A172 (cell line): ENCODE measurements at places on chromosomes 4 and X.

DNA sequence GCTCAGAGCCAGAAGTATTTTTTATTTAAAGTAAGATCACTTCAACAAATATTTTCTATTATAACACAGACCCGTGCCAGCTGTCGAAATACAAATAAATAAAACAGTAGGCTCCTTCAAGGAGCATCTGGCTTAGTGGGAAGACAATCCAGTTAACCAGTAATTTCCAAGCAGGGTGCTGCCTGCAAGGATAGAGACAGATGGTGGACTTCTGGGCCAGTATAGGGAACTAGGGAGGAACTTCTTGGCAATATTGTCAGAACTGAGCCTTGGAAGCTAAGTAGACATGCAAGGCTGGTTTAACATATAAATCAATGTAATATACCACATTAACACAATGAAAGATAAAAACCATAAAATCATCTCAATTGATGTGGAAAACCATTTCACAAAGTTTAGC lies 17.0 kb upstream of the MTMR1 start:
- DNase-seq = no peak

GRCh38 chr4:56511098-56511497 lies 5.5 kb downstream of the ARL9 start:
- no peak for DNase-seq

DNA sequence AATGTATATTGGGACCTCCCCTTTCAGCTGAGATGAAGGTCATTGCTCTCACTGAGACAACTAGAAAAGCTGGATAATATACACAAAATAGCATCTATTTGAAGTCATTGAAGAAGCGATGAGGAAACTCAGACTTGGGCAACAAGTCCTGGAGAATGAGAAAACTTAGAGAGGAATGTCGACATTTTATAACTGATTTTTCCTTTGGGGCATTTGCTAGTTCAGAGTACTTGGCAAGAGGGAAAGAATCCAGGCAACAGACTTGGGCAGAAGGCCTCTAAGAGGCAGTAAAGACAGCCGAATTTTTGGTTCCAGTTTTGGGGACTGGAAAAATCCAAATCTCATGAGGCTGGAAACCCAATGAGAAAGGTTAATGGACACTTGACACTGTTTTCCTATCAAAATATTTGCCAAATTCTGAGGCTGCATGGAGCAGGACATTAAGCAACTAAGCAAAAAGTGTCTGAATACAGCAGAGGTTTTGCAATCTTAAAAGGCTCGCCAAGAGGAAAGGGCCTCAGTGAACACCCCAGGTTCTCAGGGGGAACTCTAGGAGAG lies 21.0 kb upstream of the ANXA5 start:
- DNase-seq = no peak

- no peak for DNase-seq
These were observed 278.7 kb downstream of the RCHY1 start for GRCh38 chr4:75235359-75235951.

DNA sequence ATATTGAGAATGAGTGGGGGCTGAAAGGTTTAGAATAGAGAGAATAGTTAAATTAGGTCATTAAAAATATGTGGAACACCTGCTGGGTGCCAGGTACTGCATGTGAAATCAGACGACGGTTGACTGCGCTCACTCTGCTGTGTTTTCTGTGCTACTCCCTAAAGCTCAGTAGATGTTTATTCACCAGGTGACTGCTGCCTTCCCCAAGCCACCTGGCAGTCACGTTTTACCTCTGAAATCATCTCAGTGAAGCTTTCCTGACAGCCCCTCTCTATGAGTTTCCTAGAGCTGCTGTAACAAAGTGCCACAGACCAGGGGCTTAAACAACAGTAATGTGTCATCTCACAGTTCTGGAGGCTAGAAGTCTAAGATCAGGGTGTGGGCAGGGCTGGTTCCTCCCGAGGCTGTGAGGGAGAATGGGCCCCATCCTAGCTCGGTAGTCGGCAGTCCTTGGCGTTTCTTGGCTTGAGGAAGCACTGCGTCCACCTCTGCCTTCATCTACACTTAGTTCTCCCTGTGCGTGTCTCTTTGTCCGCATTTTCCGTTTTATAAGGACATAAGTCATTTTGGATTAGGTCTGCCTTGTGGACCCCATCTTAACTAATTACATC lies 25.3 kb downstream of the ADD1 start:
- no peak for DNase-seq

GRCh38 chr4:48266781-48267180 lies 2.9 kb downstream of the TEC start:
- DNase-seq = no peak

GRCh38 chrX:111503485-111503993 lies 7.9 kb upstream of the SERTM2 start:
- no peak for DNase-seq

DNA sequence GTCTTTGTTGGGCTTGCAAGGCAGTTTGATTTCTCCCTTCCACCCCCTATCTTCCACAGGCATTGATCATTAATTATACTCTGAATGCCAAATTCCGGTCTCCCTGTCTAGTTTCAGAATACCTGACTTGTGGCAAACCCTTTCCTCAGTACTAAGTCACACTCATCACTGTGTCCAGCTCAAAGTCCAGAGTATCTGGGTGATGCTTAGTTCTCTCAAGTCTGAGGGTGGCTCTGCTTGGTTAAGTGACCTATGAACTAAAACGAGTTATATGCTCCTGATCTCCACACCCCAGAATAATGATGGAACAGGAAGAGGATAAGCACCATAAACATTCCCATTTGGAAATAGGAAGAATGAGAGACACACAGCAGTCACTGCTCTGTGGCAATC lies 6.5 kb downstream of the SMIM9 start:
- no peak for DNase-seq

- peak; percentile 72 for DNase-seq
These were observed 228.7 kb upstream of the ANKRD50 start for GRCh38 chr4:124941267-124941666.

DNA sequence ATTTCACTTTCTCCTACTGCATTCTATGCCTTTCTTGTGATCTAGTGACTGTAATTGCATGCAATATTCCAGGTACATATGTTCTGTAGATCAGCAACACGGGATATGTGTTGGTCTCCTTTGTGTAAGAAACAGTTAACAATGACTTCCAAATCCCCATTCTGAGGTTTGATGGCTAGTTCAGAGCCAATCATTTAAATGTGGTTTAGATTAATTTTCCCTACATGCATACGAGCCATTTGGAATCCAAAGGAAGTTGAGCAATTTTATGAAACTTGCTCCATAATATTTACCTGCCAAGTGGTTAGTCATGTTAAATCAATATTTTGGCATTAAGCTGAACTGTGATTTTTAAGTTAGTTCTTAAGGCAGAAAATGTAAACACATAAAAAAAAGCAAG lies 172.8 kb upstream of the DCAF12L2 start:
- DNase-seq = no peak

GRCh38 chr4:153465615-153466080 lies 512 bp upstream of the TMEM131L start:
- DNase-seq = peak; percentile 33

DNA sequence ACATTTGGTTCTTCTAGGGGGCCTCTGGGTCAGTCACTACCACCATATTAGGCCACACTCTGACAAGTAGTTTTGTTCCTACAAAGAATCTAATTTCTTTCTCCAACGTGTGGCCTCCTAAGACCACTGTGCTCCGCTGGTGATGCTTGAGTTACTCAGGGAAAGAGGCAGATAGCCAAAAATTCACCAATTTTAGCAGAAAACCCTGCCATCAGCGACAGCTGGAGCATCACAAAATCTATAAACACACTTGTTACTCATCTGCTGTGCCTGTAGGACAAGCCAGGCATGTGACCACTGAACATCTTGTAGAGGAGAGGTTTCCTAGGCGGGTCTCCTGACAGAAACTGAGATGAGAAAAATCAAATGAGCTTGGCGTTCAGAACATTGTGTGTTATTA lies 105.4 kb downstream of the SYNPO2 start:
- no peak for DNase-seq

- no peak for DNase-seq
These were observed 201.7 kb downstream of the FAM133A start for GRCh38 chrX:93875621-93876282.

- peak; percentile 1 for DNase-seq
These were observed 3.4 kb downstream of the ATP1B4 start for GRCh38 chrX:120365320-120365719.

GRCh38 chr4:125096662-125097061 lies 218.1 kb upstream of the FAT4 start:
- no peak for DNase-seq

GRCh38 chr4:97493815-97494518 lies 649.3 kb downstream of the STPG2 start:
- DNase-seq = peak; percentile 50

DNA sequence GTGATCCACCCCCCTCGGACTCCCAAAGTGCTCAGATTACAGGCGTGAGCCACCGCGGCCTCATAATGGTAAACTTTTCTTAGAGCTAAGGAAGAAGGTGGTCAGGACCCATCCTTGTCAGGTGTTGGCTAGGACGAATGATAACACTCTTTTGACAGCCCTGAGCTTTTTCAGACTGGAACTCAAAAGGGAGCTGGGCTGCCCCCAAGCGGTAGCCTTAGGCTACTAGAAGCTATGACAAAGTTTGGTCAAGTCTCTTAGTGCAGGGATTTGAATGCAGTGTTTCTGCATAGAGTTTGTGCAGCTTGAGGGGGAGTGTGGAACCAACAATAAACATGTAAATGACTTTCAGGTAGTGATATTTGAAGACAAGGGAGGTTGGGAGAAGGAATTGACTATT lies 11.8 kb upstream of the HSD17B10 start:
- DNase-seq = peak; percentile 33

- no peak for DNase-seq
These were observed 19.1 kb downstream of the GSX2 start for GRCh38 chr4:54118850-54119589.

DNA sequence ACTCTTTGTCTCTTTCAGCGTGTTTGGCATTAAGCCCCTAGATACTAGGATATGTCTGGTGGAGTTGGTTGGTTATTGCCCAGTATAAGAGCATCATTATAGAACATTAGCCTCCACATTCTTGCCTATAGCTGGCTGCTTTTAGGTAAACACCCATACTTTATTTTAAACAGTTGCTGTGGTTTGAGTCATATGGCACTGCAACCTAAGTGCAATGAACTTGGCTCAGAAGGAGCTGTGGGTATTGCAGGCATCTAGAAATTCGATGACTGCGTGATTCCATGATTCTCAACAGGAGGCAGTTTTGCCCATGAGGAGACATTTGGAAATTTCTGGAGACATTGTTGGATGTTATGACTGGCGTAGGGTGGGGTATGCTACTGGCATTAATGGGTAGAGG lies 49.5 kb downstream of the DCLK2 start:
- no peak for DNase-seq

DNA sequence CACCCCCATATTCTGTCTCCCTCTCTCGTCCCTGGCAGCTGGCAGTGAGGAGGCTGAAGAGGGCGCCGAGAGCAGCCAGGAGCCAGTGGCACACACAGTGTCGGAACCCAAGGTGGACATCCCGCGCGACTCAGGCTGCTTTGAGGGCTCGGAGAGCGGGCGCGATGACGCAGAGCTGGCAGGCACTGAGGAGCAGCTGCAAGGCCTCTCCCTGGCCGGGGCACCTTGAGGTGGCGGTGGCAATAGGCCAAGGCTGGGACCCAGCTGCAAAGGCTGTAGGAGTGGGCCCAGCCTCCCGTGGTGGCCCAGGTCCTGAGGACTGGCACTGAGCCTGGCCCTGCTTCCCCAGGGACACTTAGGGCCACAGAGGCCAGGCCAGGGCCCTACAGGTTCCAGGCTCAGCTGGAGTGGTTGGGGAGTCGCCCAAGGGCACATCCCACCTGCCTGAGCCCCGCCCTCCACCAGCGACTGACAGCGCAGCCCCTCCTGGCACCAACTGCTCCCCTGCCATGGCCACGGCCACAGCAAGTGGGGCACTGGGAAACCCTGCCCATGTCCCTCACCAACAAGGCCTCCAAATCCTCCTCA lies 13.9 kb downstream of the SASH3 start:
- no peak for DNase-seq

GRCh38 chr4:97374526-97374925 lies 768.8 kb downstream of the STPG2 start:
- DNase-seq = no peak

DNA sequence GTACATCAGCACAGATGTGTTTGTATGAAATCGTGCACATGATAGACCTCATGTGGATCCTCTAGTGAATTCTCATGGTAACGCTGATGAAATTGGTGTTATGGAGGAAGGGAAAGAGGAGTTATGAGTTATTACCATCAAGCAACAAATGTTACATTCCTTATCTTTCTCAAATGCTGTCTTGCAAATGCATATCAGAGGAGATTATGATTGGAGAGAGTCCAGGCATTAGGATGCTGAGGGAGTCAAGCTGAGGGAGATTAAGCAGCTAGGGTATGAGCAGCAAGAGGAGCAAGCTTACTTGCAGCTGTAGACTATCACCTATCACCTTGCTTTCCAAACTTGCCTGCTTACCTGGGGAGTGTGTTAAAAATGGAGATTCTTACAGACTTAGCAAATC lies 36.8 kb upstream of the SFRP2 start:
- DNase-seq = no peak

GRCh38 chrX:48972220-48973164 lies 848 bp upstream of the KCND1 start:
- peak; percentile 32 for DNase-seq

DNA sequence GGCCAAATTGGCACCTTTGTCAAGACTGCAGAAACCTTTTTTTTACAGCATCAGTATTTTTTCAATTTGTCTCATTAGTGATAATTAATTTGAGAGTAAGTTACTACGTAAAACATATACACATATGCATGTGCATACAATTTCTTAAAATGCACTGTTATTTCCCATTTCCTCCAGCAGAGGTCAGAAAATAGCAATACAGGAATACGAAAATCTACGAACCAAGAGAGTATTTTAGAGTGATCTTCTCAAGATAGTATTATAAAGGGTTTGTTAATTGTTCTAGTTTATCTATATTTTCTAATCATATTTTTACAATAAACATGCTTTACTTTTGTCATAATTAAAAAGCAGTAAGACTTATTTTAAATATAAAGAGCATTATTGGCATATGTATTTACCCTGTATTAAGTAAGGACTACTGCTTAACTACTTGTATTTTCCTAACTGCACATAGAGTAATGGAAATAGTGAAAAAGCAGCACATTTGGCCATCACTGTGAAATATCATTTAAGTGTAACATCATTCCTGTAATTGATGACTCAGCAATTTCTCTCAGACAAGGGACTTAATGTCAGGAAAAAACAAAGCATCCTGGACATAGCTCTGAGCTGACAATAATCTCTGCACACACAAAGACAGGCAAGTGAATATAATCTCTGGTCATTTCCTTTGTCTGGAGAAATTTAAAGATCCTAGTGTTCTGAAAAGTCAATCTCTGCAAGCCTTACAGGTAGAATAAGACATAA lies 45.6 kb downstream of the MAOB start:
- DNase-seq = peak; percentile 6
